ENCODE measurements at places on chromosomes 4 and X.
A peak's percentile ranks its signal among the peaks of the same experiment; 100 is the strongest.

- no peak overlapping the region for H3K4me3 ChIP-seq
- peaks cover 1% of the 10 kb centered on the region for H3K4me1 ChIP-seq
- peaks cover 2% of the 10 kb centered on the region for H3K27me3 ChIP-seq
- no peak for DNase-seq
- no peak overlapping the region for H3K27ac ChIP-seq
- peaks cover 12% of the 10 kb centered on the region for H3K36me3 ChIP-seq
Measured at GRCh38 chr4:88754796-88755195, 57.2 kb upstream of the NAP1L5 start.

DNA sequence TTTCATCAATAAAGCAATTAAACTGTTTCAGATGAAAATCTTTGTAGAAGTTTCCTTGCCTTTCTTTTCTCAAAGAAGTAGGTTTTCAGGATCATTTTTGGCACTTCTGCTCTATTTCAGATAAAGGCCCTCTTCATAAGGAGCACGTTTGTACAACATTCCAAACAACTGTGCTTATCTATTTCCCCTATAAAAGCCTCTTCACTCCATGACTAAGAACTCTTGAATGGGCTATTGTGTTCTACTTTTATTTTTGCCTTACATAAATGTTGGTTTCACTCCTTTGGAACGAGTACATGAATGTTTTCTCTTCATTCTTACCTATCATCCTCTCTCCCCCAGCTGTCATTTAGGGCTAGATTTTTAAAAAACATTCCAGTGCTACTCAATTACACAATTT is 288.0 kb upstream of the PPP1R2C start:
- no peaks in the 10 kb centered on the region for H3K36me3 ChIP-seq
- H3K4me1 ChIP-seq = no peaks in the 10 kb centered on the region
- H3K4me3 ChIP-seq = no peak overlapping the region
- H3K27me3 ChIP-seq = no peaks in the 10 kb centered on the region

DNA sequence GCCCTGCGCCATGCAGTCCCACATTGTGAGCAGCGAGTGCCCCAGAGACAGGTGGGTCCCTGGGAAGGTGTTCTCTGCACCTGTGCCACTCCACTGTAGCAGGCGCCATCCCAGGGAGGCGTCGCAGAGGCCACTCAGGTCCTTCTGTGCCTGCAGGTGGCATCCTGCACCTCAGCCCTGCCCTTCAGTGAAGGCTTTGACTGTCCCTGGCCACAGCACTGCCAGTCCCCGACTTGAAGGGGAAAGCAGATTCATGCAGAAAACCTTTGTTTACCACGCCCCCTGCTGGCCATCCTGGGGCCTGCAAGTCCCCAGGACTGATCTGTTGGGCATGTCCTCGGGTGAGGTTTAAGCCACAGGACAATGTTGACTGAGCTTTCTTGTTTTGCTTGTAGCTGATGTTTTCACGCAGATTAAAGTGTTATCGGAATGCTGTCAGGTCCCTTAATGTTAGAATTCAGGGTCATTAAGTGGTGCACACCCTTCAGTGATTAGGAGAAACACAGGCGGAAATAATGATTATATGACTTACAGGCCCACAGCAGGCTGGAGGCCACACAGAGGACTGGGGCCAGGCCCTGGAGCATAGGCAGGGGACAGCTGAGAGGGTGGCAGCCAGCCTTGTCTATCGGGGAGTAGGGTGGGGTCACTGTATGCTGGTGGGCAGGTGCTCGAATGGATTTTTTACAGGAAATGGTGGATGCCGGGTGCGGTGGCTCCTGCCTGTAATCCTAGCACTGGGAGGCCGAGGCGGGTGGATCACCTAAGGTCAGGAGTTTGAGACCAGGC is 5.0 kb downstream of the TACC3 start:
- peak; percentile 93 for DNase-seq
- H3K27me3 ChIP-seq = no peaks in the 10 kb centered on the region
- peak overlapping the region; percentile 73 for H3K27ac ChIP-seq

GRCh38 chr4:8534129-8534528 is 46.1 kb upstream of the GPR78 start:
- H3K4me1 ChIP-seq = peaks cover 6% of the 10 kb centered on the region
- DNase-seq = no peak
- no peak overlapping the region for H3K27ac ChIP-seq
- no peaks in the 10 kb centered on the region for H3K27me3 ChIP-seq

GRCh38 chr4:80812145-80812544 is 218.4 kb upstream of the BMP3 start:
- H3K4me1 ChIP-seq = no peaks in the 10 kb centered on the region
- no peak overlapping the region for H3K27ac ChIP-seq
- no peaks in the 10 kb centered on the region for H3K36me3 ChIP-seq
- H3K27me3 ChIP-seq = no peaks in the 10 kb centered on the region
- H3K4me3 ChIP-seq = no peak overlapping the region

GRCh38 chr4:110108960-110109359 is 89.5 kb downstream of the ELOVL6 start:
- H3K36me3 ChIP-seq = peaks cover 8% of the 10 kb centered on the region
- H3K4me1 ChIP-seq = peaks cover 5% of the 10 kb centered on the region
- H3K27ac ChIP-seq = no peak overlapping the region
- no peak overlapping the region for H3K4me3 ChIP-seq
- DNase-seq = no peak
- H3K27me3 ChIP-seq = no peaks in the 10 kb centered on the region

DNA sequence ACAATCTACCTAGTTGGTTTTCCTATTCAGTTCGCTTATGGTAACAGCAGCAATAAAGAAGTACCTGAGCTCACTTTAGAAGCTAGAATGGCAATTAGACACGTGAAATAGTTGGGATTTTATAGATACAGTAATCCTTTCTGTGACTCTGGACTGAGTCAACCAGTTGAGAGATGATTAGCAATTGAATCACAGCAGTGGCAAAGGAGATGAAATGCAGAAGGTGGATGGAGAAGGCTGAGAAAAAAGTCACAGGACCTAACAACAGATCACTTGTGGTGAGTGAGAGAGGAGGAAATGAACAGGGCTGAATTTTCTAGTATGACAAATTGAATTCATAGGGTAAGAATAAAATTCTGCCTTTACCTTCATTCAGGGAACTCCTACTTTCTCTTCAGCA is 197.1 kb upstream of the MAGEB18 start:
- H3K27ac ChIP-seq = no peak overlapping the region
- no peak for DNase-seq
- H3K4me3 ChIP-seq = no peak overlapping the region
- no peaks in the 10 kb centered on the region for H3K4me1 ChIP-seq
- H3K27me3 ChIP-seq = no peaks in the 10 kb centered on the region

GRCh38 chrX:28552322-28552721 is 34.9 kb upstream of the IL1RAPL1 start:
- H3K4me1 ChIP-seq = no peaks in the 10 kb centered on the region
- no peak for DNase-seq
- no peaks in the 10 kb centered on the region for H3K27me3 ChIP-seq
- no peaks in the 10 kb centered on the region for H3K36me3 ChIP-seq

- DNase-seq = peak; percentile 79
- H3K27ac ChIP-seq = peak overlapping the region; percentile 10
- H3K27me3 ChIP-seq = no peaks in the 10 kb centered on the region
- no peak overlapping the region for H3K4me3 ChIP-seq
- H3K36me3 ChIP-seq = no peaks in the 10 kb centered on the region
Measured at GRCh38 chr4:102449751-102450352, 51.3 kb upstream of the NFKB1 start.

DNA sequence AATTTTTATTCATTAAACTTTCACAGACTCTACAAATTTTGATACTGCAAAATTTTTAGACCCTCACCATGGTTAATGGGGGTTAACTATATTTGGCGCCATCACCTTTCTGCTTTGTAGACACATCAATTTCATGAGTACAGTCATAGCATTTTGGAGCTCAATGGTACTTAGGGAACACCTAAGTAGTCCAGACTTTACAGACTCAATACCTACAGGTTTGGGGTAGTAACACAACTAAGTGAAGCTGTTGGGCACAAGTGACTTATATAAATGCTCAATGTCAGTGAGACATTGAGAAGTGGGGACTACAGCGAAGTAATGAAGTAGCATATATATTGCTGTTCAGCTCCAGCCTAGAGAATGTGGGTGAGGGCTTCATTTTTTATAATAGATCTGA is 7.5 kb downstream of the GPRIN3 start:
- peaks cover 77% of the 10 kb centered on the region for H3K4me1 ChIP-seq
- H3K36me3 ChIP-seq = peaks cover 46% of the 10 kb centered on the region
- DNase-seq = no peak
- H3K27me3 ChIP-seq = no peaks in the 10 kb centered on the region

DNA sequence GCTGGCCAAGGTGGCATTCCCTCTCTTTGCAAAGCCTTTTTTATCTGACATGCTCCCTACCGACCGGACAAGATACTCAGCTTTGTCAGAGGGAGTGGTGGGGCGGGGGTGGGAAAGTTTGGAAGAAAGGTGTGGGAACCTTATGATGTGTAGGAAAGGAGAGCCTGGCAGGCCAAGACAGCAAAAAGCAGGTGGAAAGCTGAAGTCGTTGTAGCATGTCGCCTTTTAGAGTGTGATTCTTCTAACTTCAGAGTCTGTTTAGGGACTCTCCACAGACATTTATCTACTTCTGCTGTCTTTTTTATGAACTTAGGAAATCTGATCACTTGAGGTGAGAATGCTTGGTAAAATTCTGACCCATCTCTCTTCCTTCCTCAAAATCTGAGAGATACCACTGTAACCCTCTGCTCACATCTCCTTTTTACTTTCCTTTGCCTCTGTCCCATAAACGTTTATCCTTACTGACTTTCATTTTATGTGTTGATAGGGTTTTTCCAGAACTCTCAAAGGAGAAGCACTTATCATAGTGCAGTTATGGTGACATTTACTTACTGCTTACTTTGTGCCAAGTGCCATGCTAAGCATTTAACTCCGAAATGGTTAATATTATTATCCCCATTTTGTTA is 8.2 kb upstream of the RUFY3 start:
- peaks cover 38% of the 10 kb centered on the region for H3K4me1 ChIP-seq
- H3K36me3 ChIP-seq = no peaks in the 10 kb centered on the region
- H3K4me3 ChIP-seq = no peak overlapping the region
- DNase-seq = no peak

DNA sequence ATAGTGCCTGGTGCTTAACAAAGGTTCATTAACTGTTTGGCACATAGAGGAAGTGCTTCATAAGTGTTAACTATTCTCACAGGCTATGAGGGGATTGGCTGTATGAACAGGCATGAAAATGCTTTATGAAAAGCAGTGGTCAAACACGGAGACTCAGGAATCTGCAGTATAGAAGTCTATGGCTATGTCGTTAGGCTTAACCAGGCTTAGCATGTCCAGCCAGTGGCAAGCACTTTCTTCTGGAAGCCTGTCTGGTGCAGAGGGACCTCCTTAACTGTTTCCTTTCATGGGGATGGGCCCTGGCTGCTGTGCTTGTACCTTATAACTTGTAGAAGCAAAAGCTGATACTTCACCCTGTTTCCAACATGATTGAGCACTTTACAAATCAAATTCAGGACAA is 78.4 kb downstream of the PPEF2 start:
- no peaks in the 10 kb centered on the region for H3K36me3 ChIP-seq
- no peak for DNase-seq
- H3K4me1 ChIP-seq = no peaks in the 10 kb centered on the region
- H3K27me3 ChIP-seq = no peaks in the 10 kb centered on the region
- H3K4me3 ChIP-seq = no peak overlapping the region

- no peak for DNase-seq
- H3K27me3 ChIP-seq = no peaks in the 10 kb centered on the region
- H3K36me3 ChIP-seq = peaks cover 41% of the 10 kb centered on the region
- H3K4me3 ChIP-seq = no peak overlapping the region
- no peaks in the 10 kb centered on the region for H3K4me1 ChIP-seq
- H3K27ac ChIP-seq = no peak overlapping the region
Measured at GRCh38 chrX:63702556-63702955, 82.5 kb downstream of the ARHGEF9 start.

GRCh38 chrX:103183912-103184311 is 31.0 kb upstream of the BEX4 start:
- no peak for DNase-seq
- H3K27me3 ChIP-seq = peaks cover 6% of the 10 kb centered on the region
- no peak overlapping the region for H3K27ac ChIP-seq
- H3K4me1 ChIP-seq = no peaks in the 10 kb centered on the region
- no peaks in the 10 kb centered on the region for H3K36me3 ChIP-seq
- H3K4me3 ChIP-seq = no peak overlapping the region

DNA sequence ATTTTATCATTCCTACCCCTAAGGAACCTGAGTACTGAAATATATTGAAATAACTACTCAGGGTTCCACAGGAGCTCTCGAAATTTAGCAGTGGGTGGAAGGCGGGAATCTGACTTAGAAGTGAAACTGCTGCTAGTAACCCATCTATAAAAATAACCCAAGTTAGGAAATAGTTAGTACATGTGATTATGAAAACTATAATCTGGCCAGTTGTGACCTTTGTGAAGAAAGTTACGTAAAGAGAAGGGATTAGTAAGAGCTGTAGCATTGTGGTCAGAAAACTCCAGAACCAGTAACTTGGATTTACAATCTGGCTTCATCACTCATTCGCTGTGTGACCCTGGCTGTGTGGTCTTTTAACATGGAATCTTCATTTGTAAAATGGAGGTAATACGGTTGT is 175.5 kb downstream of the RAPGEF2 start:
- H3K27me3 ChIP-seq = no peaks in the 10 kb centered on the region
- peaks cover 2% of the 10 kb centered on the region for H3K36me3 ChIP-seq
- no peak overlapping the region for H3K27ac ChIP-seq
- no peak for DNase-seq
- H3K4me3 ChIP-seq = no peak overlapping the region

- H3K27ac ChIP-seq = no peak overlapping the region
- no peak for DNase-seq
- H3K36me3 ChIP-seq = no peaks in the 10 kb centered on the region
- no peaks in the 10 kb centered on the region for H3K4me1 ChIP-seq
- H3K27me3 ChIP-seq = no peaks in the 10 kb centered on the region
Measured at GRCh38 chr4:187118602-187119120, 395.0 kb upstream of the FAT1 start.

DNA sequence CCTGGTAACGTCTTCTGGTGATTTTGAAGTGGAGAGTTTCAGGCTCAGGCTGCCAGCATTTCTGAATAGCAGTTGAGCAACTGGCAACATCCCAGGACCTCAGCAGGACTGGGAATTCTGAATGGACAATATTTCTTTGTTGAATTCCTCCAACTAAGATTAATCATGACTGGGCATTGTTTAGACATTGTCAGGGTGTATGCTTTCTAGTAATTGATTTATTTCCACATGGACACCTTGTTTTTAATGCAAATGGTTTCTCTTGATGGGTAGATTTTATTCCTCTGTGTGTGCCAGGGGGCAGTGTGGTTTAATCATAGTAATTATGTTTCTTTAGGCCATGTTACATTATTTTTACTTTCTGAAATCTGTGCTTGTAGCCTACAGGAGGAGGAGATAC is 1004.7 kb upstream of the LCORL start:
- no peak overlapping the region for H3K27ac ChIP-seq
- no peaks in the 10 kb centered on the region for H3K4me1 ChIP-seq
- no peak overlapping the region for H3K4me3 ChIP-seq
